Stimulated activated CD4-positive, alpha-beta T cell treated with anti-CD3 and anti-CD28 coated beads, TNF-alpha, amount 100 ng/mL, for 48 hours (primary cell): ENCODE measurements at places on chromosomes 12 and 14.
A peak's percentile ranks its signal among the peaks of the same experiment; 100 is the strongest.

GRCh38 chr12:112107306-112108201, 1.0 kb downstream of the NAA25 start:
- no peak for DNase-seq

- DNase-seq, result no peak
These were observed 25.9 kb downstream of the RECQL start for GRCh38 chr12:21475552-21475951.

DNA sequence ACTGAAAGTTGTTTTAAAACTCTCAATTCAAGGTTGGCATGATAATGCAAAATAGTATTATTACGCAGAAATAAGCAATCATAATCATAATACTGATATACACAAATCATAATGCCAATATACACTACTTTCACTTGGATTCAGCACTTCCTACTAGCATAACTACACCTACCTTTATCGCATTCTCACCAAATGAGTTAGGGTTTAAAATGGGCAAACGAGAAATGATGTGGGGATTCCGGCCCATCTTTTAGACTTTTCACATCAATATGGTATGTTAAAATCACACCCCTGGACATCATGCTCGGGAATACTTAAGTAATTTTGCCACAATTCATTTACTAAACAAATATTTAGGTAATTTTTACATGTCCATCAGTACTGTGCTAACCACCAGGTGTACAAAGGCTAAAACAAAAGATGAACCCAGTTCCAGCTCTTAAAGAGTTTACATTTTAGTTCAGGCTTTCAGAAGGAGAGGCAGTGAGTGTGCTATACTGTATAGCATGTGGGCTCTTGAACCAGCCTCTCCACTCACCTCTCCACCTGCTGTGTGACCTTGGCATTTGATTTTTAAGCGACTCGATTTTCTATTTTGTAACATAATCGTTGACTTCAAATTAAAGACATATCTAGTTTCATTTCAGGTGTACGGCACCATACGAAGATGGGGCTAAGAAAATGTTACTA, 1.1 kb upstream of the USP15 start:
- no peak for DNase-seq

DNA sequence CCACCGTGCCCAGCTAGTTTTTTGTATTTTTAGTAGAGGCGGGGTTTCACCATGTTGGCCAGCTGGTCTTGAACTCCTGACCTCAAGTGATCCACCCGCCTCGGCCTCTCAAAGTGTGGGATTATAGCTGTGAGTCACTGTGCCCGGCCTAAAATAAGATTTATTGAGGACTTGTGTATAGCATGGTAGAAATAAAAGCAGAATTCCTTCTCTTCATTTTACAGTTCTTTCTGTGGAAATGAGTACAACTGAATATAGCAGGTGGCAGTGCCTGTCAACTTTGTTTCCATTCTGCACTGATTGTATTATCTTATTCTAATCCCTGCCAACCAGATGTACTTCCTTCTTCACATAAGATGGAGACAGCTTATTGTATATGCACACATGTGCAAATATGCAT, 41.0 kb downstream of the DIP2B start:
- DNase-seq, result no peak

DNA sequence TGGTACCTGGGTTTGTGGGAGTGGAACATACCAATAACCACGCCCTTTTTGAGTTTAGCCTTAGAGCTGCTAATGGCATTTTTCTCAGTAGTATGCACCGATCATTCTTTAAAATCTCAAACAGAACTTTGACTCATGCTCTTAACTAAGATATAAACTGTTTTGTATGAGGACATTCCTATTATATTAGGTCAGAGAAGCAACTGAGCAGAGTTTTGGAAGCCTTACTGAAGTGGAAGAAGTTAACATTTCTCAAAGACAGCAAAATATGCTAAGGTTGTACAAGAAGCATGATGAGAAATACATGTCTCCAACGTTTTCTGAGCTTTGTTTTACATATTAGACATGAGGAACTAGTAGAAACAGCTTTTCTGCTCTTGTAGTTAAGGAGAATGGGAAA, 819.2 kb downstream of the FSCB start:
- DNase-seq, result no peak

DNA sequence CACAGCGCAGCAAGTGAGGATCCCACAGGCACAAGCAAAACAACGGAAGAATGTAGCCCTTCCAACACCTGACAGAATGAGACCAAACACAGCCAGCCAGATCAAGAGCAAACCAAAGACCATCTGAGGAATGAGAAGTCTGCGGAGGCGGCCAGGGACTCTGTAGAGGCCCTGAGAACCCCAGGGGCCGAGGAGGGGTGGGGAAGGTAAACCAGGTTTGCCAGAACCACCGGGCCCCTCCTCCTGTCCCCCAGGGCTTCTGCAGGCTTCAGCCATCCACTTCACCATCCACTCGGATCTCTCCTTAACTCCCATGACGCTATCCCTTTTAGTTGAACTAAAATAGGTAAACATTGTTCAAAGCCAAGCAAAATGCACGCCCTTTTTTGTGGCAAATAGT, 37.4 kb downstream of the ZCRB1 start:
- DNase-seq, result no peak

- DNase-seq, result no peak
These were observed 1.9 kb upstream of the RFX4 start for GRCh38 chr12:106580671-106581508.

DNA sequence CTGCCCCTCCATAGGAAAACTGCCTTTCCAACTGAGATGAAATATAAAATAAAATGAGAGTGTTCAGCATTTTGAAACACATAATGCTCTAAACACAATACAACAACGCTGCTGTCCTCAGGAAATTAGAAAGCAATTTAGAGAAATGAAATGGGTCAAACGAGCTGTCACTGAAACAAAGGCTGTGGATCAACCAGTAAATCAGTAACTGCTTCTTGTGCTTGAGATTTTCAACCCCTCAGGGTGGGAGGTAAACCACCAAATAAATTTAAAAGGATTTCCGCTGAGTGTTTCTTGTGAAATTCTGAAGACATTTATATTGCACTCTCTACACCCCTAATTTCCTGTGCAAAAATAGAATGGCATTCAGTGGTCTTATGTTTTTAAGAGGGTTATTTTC, 657.1 kb upstream of the SEL1L start:
- no peak for DNase-seq

- peak; percentile 23 for DNase-seq
These were observed 56.4 kb upstream of the PIWIL1 start for GRCh38 chr12:130281153-130281799.

DNA sequence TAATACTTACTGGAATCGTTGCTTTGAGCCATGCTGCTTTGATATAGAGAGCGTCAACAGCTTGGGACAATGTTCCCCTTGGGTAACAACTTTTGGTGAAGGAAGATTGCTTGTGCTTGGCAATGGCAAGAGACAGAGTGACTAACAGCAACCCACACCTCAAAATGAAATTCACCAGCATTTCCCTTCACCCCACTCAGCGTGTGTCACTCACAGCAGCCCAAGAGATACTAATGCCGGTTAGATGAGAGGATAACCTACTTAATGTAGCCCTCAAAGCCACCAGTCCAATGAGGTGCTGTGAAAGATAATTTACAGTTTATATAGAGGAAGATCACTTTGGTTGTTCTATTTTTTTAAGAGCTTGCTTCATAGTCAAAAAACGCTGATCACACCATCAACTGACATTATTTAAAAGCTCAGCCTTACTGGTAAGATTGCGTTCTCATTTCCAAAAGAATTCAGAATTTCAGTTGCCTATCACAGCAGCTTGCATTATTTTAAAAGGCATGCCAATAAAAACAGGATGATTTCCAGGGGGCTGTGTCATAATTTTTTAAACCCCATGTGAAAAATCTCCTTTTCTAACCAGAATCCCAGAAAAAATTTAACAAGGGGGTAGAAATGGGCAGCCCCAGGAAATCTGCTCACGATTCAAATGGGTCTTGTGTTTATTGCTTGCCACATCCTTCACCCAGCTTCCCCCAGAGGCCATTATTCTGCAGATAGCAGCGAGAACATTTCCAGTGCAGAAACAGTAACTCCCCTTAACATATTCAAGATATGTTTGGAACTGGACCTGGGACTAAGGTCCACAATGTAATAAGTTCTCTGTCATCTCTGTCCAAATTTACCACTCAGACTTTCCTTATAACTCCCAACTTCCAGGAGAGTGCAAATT, at the start of gene IL26:
IL26 (minus strand) TSS at position 235 of the 901 bp plus-strand sequence; CDS start at position 181, 54 bp downstream.
- no peak for DNase-seq

DNA sequence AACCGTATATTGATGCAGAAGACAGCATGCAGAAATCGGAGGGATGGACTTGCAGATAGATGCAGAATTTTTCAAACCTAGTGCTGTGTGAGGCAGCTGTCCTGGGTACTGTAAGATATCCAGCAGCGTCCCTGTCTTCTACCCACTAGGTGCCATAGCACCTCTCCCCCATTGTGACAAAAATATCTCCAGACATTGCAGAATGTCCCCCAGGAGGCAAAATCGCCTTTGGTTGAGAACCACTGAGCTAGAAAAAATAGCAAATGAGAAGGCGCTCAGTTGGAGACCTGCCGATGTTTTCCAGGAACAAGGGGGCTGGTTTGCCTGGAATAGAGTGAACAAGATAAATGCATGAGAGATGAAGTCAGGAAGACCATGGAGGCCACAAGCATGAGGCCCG, 67.9 kb upstream of the TMEM132D start:
- DNase-seq, result no peak

DNA sequence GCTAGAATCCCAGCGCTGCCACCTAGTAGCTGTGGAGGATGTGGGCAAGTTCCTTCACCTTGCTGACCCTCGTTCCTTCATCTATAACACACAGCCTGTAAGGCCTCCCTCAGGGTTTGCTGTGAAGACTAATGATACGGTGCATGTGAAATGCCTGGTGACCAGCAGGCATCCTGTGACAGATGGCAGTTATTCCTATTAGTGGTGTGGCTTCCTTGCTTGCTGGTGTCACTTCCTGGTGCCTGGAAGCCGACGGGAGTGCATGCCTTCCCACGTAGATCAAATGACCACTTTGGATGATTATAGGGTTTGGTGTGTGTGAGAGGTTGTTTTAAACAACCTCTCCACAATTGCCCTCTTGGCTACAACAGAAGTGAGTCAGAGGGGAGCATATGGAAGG, 894.9 kb downstream of the VRK1 start:
- DNase-seq, result no peak

GRCh38 chr12:31308116-31308515, 17.8 kb downstream of the SINHCAF start:
- DNase-seq, result no peak

DNA sequence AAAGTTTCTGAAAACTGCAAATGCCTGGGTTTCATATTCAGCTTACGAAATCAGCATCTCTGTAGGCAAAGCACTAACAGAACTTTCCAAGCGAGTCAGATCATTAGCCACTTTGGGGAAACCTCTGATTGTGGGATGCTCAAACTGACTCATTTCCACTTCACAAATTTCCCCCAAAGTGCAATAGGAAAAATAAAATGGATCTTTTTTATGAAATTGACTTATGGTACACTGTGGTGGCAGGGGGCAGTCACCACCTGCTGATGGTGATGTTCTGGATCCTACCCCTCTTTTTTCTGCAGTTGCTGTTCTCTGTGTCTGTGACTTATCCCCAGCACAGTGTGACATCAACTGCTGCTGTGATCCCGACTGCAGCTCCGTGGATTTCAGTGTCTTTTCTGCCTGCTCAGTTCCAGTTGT, 5.6 kb downstream of the TCTN1 start:
- DNase-seq, result no peak

DNA sequence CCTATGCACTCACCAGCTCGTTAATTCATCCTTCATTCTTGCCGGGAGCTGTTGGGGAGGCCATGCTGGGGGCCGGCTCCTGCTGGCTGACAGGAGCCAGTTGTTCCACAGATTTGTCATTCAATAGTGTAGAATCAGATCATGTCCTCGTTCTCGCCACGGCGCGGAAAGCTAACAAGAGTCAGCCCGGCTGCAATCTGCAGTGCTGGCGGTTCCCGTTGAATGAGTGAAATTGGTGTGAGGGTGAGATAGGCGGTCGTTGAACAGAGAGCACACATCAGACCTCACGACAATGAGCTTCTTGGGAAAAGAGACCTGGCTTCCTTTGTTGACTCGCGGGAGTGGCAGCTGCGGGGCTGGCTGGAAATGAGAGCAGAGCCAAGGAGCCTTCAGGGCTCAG, 57.5 kb downstream of the KIF26A start:
- DNase-seq, result no peak

DNA sequence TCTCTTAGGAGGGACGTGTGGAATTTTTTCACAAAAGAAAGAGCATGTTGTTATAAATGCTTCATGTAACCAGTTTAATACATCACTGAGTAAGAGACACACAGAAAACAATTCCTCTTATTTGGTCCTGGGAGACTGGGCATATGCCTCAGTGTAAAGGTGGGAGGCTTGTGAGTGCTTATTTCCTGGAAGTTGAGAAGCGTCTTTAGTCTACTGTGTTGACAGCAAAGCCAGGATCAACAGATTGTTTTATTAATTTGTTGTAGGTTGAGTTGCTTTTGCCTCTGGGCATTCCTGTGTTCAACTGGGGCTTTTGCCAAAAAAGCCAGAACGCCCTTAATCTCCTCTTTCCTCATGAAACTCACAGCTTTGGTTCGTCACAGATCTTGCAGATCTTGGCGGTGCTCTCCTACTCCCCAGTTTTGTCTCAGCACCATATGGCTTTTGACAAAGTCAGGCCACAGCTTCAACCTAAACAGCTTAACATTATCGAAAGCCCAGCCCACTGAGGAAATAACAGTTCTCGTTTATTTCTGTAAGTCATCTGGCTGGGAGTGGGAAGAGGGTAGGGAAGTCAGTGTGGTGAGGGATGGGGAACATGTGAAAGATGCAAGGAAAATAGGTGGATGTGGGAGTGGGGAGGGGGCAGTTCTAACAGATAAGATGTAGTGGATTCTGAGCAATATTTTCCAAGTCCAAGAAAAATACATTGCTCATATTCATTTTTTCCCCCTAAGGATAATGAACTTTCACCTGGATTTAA, 227.2 kb downstream of the DACT1 start:
- no peak for DNase-seq

DNA sequence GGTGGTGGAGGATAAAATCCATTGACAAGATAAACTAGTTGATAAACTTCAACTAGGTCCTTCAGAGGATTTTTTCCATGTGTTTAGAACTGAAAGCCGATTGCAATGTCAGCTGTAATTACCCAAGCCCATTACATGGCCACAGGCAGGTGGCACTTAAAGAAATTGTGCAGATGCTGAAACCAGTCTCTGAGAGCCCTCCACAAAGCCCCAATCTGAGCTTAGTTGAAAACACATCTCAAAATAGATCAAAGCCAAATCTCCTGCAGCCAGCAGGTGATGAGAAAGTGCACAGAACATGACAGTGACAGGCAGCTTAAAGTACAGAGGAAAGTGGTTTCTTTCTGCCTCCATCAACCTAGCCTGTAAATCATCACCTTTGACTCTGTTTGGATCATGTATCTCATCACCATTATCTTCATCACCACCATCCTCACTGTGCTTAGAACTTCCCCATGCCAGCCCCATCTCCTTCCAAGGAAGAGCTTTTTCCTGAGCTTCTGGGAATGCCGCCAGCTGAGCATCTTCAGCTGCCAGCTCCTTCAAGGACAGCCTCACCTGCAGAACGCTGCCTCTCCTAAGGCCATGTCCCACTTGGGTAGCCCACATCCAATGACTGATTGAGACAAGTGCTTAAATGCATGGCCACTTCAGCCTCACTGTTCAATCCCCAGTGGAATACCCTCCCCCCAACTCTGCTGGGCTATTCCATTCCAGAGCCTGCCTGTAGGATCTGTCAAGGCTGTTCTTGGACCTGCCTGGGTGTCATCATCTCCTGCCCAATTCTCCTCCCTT, 219.5 kb upstream of the TMEM132C start:
- DNase-seq, result no peak
